ENCODE measurements at places on chromosomes 4 and X. TPM values are rescaled to one million over a fixed set of nuclear protein-coding genes. Genes with fewer than 3 reads are reported as not detected.

The PHKA1 gene
- 7.4 TPM for total RNA-seq

The MAGEE2 gene
- total RNA-seq: not detected

The EFHC2 gene
- 1.5 TPM for total RNA-seq

The CENPVL1 gene
- not detected for total RNA-seq

The NSUN7 gene
- 0.67 TPM for total RNA-seq

The ASMT gene
- total RNA-seq: not detected

The TSPAN7 gene
- 0.17 TPM for total RNA-seq

The MAML3 gene
- 1.8 TPM for total RNA-seq

The AMOT gene
- 5.0 TPM for total RNA-seq

The PLCXD1 gene
- total RNA-seq: 29.1 TPM

The CDS1 gene
- 0.34 TPM for total RNA-seq

The KIAA1210 gene
- not detected for total RNA-seq

The RBM3 gene
- 253 TPM for total RNA-seq

The TAF7L gene
- total RNA-seq: 0.17 TPM

The HMGN5 gene
- 0.45 TPM for total RNA-seq

The CXCL10 gene
- not detected for total RNA-seq

The MGAT4D gene
- not detected for total RNA-seq

The OPRPN gene
- not detected for total RNA-seq

The RAI2 gene
- total RNA-seq: 1.0 TPM

The CXCL8 gene
- 5.6 TPM for total RNA-seq

The MAGEB17 gene
- total RNA-seq: not detected

The ZNF157 gene
- not detected for total RNA-seq

The NWD2 gene
- total RNA-seq: not detected

The CFAP99 gene
- not detected for total RNA-seq

The TEX13A gene
- total RNA-seq: not detected

The PF4V1 gene
- not detected for total RNA-seq

The NMU gene
- total RNA-seq: 3.5 TPM

The MAGEA10 gene
- total RNA-seq: not detected

The HTN3 gene
- total RNA-seq: not detected

The GYG2 gene
- 5.9 TPM for total RNA-seq

The MAGEB10 gene
- not detected for total RNA-seq

The DAPP1 gene
- not detected for total RNA-seq

The ADAMTS3 gene
- total RNA-seq: 0.84 TPM

The CTAG1A gene
- not detected for total RNA-seq

The CHRDL1 gene
- 0.67 TPM for total RNA-seq

The TGIF2LX gene
- total RNA-seq: not detected

The SOWAHB gene
- total RNA-seq: not detected

The IRS4 gene
- not detected for total RNA-seq

The CDKL2 gene
- total RNA-seq: 0.84 TPM

The TDO2 gene
- 1.0 TPM for total RNA-seq

The REST gene
- total RNA-seq: 14.9 TPM
